Activated CD4-positive, alpha-beta memory T cell treated with anti-CD3 and anti-CD28 coated beads, Interleukin-2, amount 10 ng/mL, durations not matched to agents 7 days and 5 days (primary cell): ENCODE measurements at places on chromosomes 5 and 9. TPM values are rescaled to one million over a fixed set of nuclear protein-coding genes. Genes with fewer than 3 reads are reported as not detected.

Gene GABRP
- not detected for total RNA-seq

DNA sequence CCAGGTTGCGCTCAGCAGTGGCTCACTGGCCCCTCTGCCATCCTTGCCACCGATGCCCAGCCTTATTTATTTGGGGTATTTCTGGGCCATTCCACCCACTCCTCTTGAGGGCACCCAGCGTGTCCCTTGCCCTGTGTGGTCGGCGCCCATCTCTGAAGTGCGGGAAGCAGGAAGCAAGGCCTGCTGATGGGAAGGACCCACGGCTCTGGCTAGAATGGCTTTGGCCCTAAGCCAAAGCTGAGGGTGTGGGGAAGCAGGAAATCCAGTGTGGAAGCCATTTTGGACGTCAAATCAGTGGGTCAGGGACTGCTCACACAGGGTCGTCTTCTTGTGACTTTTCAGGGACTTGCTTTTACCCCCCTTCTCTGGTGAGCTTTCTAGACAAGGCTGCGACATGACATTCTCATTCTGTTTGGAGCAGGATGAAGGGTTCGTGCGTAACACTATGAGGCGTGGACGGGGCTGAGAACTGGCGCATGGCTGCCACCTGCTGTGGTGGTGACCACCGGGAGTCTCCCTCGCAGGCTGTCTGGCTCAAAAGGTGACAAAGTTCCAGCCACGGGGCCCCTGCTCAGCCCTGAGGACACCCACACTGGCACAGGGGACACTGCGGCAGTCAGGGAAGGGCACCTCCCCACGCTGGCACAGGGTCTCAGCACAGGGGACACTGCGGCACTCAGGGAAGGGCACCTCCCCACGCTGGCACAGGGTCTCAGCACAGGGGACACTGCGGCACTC, 50.7 kb upstream of the NKD2 start:
- peaks cover 27% of the 10 kb centered on the region for H3K27me3 ChIP-seq
- H3K4me1 ChIP-seq, result peaks cover 47% of the 10 kb centered on the region
- H3K4me3 ChIP-seq, result no peak overlapping the region
- H3K27ac ChIP-seq, result no peak overlapping the region
- H3K36me3 ChIP-seq, result no peaks in the 10 kb centered on the region

GRCh38 chr5:38023799-38024198, 184.0 kb upstream of the GDNF start:
- no peak overlapping the region for H3K4me3 ChIP-seq
- DNase-seq, result no peak
- no peaks in the 10 kb centered on the region for H3K27me3 ChIP-seq
- H3K27ac ChIP-seq, result no peak overlapping the region
- H3K36me3 ChIP-seq, result no peaks in the 10 kb centered on the region

- H3K27ac ChIP-seq, result no peak overlapping the region
- no peaks in the 10 kb centered on the region for H3K36me3 ChIP-seq
- DNase-seq, result no peak
- no peak overlapping the region for H3K4me3 ChIP-seq
- no peaks in the 10 kb centered on the region for H3K27me3 ChIP-seq
These were observed 79.2 kb downstream of the PLK2 start for GRCh38 chr5:58380655-58381054.

GRCh38 chr9:123356851-123357742, 1.1 kb downstream of the CRB2 start:
- no peak overlapping the region for H3K4me3 ChIP-seq
- peaks cover 18% of the 10 kb centered on the region for H3K4me1 ChIP-seq
- no peak overlapping the region for H3K27ac ChIP-seq
- H3K27me3 ChIP-seq, result peaks cover 6% of the 10 kb centered on the region
- no peak for DNase-seq

DNA sequence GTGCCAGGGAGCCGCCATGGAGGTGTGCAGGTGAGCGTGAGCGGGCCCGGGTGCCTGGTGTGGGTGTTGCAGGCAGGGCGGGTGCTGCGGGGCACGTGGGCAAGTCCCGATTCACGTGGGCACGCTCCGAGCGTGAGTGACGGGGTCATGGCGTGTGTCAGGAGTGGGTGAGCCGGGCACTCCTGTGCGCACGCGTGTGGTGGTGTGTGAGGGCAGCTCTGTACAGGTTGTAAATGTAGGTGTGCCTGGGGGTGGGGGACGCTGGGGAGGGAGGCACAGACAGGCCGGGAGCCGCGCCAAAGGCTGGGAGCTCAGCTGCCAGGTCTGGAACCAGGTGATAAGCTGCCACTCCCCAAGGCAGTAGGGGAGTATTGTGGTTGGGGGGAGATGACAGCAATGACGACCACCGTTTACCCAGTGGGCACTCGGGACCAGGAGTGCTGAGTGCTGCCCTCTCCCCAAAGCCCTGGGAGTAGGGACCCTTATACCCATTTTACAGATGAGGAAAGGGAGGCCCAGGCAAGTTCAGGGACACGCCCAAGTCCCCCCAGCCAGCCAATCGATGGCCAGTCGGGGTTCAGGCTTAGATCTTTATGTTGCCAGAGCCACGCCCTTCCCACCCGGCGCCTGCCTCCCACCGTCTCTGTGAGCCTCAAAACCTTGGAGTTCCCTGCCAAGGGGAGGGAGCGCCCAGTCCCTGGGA, 9.6 kb downstream of the NCS1 start:
- H3K4me1 ChIP-seq, result no peaks in the 10 kb centered on the region
- H3K36me3 ChIP-seq, result no peaks in the 10 kb centered on the region
- no peak overlapping the region for H3K4me3 ChIP-seq
